ENCODE measurements at places on chromosomes 2 and 18.

GRCh38 chr2:134227666-134228065, 26.2 kb upstream of the MGAT5 start:
- no peak for DNase-seq

- DNase-seq: no peak
Observed at GRCh38 chr2:196702641-196703040, 63.1 kb downstream of the CCDC150 start.

DNA sequence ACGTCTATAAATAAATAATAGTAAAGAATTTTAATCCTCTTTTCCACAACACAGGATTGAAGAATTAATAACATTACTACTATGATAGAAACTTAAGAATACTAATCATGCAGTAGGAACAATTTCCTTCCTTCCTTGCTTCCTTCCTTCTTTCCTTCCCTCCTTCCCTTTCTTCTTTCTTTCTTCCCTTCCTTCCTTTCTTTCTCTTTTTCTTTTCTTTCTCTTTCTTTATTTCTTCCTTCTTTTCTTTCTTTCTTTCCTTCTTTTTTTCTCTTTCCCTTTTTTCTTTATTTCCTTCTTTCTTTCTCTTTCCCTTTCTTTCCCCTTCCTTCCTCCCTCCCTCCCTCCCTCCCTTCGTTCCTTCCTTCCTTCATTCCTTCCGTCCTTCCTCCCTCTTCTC, 77.6 kb downstream of the SCN3A start:
- no peak for DNase-seq

DNA sequence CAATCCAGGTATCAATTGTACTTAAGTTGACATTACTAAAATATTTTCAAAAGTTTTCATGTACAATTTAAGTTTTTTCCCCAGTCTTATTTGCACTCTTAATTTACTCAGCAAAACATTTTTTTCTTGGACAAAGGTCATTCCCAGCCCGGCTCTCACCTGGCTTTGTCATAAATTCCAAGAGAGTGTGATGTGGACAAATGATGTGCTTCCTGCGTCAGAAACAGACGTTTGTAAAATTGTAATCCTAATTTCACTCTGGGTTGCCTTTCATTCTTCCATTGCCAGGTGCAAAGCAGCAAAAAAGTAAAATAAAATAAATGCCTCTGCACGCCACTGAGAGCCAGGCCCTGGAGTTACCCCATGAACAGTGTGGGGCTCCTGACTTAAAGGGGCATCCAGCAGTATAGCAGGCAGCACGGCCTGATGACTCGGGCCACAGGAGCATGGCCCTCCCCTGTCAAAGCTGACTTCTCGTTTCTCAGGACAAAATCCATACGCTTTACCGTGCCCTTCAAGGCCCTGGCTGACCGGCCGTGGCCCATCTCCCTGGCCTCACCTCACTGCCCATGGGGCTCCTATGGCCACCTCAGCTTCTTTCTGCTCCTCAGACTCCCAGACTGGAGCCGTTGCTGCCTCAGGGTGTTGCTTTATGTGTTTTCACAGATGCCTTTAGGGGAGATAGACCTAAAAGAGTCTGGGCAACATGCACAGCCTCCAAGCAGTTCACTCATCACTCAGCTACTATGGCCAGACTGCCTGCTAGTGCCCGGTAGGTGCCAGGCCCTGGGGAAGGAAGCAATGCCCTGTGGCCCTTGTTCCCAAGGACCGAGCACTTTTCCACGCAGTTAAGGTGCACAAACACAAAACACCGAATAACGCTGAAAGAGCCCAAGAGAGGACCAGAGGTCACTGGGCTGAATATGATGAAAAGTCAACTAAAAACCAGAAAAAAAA, 7.6 kb upstream of the TMEM185B start:
- no peak for DNase-seq

DNA sequence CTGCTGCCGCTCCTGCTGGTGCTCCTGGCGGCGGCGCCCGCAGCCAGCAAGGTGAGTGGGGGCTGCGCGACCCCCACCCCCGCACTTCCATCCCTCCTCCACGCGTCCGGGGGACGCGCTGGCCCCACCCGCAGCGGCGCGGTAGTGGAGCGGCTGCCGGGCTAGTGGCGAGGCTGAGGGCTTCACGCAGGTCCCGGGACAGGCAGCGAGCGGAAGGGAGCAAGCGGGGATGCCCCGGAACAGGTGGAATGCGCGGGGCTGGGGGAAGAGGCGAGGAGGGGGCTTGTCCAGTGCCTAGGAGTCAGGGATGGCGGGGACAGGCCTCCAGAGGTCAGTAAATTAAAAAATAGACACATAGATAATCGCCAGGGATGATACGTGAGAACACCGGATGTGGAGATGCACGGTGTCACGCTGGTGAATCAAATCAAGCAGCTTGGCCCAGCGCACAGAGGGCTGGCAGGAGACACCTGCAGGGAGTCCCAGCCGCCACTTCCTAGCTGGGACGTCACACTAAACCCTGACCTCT, 403 bp downstream of the COL4A3 start:
- no peak for DNase-seq

- DNase-seq: no peak
Observed at GRCh38 chr2:44168681-44169154, at the start of gene PPM1B. PPM1B (plus strand) TSS chr2:44168875; CDS start chr2:44201200, 32,325 bp downstream.

GRCh38 chr18:41798879-41799278, 156.2 kb upstream of the PIK3C3 start:
- no peak for DNase-seq

DNA sequence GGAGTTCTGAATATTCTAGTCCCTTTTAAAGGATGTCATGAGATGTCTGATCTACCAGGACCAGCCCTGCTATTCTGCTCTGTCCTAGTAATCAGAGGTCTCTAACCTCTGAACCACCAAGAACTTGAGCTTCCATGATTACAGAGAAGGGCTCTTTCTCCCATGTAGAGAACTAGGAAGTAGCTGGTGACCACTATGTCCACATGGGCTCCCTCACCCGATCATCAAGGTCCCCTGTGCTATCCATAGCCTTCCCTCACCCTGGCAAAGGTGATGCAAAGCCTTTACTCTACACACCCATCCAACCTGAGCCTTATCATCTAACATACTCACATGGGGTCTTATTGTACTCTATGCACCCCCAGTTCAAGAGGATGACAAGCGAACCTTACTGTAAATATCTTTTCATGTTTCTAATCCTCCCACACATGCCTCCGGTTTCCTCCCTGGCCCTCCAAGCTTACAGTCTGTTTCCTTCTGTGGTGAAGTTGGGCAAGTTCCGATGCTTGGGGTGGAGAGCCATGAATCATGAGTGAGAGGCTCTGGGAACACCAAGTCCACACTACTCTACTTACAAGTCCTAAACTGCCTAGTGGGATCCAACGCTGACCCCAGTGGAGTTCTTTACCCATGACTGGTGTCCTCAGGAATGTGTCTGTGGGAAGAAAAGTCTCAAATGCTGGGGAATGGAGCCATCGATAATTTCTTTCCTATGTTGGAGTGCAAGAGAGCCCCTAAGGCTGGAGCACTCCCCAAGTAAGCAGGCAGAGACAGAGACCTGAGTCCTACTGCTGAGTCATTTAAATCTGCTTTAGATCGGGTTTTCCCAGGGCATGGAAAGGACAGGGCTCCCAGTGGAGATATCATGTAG, 73.3 kb upstream of the KLF7 start:
- DNase-seq: peak; percentile 100

DNA sequence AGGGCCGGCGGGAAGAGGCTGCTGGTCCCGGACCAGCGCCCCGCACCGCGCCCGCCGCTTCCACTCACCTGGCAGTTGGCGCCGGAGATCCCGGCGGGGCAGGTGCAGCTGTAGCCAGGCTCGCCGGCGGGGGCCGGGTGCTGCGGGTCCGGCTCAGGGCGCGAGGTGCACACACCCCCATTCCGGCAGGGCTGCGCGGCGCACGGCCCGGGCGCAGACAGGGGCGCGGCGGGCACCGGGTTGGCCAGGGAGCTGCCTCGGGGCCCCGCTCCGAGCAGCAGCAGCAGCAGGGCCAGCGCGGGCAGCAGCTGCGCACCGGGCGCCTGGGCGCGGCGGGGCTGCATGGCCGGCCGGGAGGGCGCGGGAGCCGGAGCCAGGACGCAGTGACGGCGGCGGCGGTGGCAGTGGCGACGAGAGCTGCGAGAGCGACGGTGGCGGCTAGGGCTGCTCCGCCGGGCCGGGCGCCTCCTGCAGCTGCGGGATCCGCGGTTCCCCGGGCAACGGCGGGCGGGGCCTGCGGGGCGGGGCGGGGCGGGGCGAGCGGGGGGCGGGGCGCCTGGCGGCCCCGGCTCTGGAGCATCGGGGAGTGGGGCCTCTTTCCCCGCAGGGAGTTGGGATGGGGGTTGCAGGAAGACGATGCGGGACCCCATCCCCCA, at the start of gene DNER:
Gene DNER (minus strand): TSS at position 476 of the 656 bp plus-strand sequence. CDS start 132 bp downstream, at position 344.
- no peak for DNase-seq

DNA sequence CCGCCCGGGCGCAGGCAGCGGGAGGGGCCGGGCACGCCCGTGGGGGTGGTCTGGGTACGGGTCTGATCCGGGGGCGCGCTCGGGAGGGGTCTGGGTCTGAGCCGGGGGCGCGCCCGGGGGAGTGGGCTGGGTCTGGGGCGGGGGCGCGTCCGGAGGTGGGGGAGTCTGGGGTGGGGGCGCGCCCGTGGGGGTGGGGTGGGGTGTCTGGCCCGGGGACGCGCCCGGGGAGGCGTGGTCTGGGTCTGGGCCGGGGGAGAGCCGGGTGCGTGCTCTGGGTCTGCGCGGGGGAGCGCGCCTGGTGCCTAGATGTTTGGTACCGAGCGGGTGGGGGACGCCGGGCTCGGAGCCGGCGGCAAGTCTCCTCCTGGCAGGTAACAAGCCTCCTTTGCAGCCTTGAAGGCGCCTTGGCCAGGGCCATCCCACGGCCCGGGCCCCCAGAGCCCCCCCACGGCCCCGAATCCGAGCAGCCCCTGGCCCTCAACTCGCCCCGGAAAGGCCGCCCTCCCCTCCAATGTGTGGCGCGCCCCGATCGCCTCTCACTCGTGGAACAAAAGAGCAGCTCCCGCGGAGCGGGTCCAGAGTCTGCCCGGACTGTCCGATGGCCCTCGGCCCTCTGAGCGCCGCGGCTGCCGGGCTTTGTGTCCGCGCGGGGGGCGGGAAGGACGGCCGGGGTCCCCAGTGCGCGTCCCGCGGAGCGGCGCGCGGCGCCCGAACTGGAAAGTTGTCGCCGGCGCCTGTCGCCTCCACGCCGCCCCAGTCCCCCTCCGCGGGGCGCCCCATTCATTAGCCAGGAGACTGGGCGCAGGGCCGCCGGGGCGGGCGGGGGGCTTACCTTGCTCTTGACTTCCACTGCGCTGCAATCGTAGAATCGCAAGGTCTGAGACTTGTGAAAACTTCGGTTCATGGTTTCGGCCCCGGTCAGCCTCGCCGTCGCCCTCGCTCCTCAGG, 595 bp downstream of the PARD6G start:
- no peak for DNase-seq

DNA sequence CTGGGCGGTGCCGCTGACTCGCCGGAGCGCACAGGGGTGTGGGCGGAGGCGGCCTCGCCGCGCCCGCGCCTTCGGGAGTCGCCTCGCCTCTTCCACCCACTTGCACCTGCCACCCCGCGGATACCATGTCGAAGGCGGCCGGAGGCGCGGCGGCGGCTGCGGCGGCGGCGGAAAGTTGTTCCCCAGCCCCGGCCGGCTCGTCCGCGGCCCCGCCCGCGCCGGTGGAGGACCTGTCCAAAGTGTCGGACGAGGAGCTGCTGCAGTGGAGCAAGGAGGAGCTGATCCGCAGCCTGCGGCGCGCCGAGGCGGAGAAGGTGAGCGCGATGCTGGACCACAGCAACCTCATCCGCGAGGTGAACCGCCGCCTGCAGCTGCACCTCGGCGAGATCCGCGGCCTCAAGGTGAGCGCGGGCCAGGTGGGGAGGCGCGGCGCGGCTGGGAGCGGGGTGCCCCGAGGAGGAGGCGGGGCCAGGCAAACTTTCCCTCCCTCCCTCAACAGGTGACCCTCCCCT, 766 bp downstream of the CCDC85A start:
- no peak for DNase-seq

DNA sequence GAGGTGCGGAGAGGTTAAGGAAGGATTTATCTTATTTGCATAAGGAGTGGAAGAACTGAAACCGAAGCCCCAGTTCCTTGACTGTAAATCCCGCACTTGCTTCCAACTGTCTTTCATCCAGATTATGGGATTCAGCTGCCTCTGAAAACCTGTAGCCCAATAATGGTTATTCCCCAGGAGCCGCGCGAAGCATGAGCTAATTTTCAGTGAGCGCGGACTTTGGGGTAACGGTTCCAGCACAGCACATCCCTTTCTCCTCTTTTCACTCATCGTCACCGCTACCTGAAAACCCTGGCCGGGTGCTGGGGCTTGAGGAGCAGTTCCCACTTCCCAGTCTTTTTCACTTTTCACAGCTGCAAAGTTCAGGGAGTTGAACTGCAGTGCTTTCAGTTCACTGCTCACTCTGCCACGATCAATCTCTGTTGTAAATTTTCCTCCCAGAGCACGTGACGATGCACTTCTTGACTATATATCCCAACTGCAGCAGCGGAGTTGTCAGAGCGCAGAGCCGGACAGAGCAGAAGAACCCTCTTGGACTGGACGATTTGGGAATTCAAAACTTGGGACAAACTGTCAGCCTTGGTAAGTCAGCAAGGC, at the start of gene KCNE4:
Gene KCNE4 (plus strand): TSS at position 498 of the 597 bp plus-strand sequence. CDS start 641 bp downstream, outside the sequence.
- no peak for DNase-seq

- no peak for DNase-seq
Observed at GRCh38 chr2:199259671-199260070, 198.1 kb downstream of the SATB2 start.

Data from AG09309 (cell line).